ENCODE measurements at places on chromosomes 7 and 10.

DNA sequence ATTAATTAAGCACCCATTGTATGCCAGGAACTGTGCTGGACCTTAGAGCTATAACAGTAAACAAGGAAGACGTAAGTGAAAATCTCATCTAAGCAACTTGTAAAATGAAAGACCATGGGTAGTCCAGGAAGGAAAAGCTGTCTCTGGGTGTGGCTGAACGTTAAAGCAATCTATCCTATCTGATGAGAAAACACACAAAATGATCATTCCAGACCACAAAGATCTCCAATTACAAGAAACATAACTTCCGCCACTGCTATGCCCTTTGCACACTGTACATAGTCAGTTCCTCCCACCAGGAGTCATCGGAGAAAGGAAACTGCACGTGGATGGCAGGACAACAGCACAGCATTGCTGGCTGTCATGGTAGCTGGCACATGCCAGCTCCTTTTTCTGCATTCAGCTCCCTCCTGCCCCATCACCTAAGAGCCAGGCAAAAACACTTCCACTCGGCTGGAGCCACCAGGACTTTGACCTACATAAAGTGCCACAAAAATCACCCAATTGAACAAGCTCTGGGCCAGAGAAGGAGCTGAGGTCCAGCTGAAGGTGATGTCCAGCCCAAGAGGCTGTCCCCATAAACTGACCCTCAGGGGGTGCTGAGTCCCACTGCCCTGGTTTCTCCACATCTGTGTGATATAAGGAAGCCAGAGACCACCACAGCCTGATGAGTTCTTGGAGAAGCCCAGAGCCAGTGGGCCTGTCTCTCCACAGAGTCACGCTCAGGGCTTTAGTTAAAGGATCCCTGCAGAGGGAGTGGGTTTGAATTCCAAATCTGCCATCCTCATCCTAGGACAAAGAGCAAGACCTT is 56.4 kb downstream of the STEAP1B start:
- no peak for DNase-seq

DNA sequence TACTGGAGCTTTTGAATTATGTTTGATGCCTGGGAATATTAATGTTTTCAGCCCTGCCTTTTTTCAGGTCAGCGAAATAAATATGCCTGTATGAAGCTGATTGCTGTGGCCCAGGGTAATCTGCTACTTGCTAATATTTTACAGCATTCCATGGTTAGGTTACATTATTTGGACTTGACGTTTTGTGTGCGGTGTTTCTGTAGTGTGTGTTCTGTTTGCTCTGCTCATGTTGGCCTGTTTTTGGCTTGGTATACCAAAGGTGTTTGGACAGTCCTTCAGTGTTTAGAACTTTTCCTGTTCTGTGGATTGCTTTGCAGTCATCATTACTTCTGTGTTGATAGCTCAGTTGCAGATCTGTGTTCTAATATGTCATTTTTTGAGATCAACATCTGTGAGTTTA is 11.5 kb downstream of the ZRANB1 start:
- no peak for DNase-seq

- no peak for DNase-seq
Measured at GRCh38 chr7:17674166-17674942, 265.9 kb downstream of the SNX13 start.

DNA sequence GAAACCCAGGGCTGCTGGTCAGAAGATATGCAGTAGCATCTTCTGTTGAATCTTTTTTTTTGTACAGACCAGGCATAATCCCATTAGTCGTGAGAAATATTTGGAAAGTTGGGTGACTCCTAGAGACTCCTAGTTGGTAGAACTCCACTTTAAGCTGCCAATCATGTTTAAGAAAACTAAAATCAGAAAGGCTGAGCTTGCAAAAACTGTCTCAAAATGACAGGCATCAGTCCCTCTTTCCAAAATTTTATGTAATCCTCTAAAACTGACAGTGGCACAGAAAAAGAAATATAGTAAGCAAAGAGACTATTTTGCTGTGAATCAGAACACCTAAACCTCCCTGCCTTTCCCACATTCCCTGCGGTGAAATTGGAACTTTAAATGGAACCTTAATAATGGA is 568.5 kb downstream of the CCSER2 start:
- no peak for DNase-seq

- no peak for DNase-seq
Measured at GRCh38 chr10:120945801-120946302, 94.7 kb downstream of the WDR11 start.

DNA sequence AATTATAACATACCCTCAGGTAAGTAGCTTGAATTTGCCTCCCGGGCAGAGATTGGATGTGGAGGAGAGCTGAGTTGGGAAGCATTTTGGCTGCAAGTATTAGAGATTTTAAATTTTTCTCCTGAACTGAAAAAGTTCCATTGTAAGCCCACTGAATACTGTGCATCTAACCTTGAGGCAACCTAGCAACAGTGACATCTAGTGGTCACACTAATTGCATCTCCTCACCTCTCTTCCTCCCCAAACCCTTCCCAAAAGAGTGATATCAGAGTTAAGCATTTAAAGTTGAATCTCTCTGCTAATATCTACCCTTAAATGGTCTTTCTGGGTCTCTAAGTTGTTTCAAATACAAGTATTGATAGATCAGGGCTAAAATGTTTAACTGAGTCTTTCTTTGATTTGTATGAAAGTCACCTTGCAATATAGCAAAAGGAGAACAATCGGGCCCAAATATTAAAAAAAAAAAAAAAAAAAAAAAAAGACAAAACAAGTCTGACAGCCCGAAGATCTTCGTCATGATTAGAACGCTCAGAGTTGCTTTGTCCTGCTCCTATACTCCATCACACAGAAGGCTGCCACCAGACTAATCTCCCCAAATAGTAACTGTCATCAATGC is 40.4 kb upstream of the DLX5 start:
- DNase-seq = no peak

DNA sequence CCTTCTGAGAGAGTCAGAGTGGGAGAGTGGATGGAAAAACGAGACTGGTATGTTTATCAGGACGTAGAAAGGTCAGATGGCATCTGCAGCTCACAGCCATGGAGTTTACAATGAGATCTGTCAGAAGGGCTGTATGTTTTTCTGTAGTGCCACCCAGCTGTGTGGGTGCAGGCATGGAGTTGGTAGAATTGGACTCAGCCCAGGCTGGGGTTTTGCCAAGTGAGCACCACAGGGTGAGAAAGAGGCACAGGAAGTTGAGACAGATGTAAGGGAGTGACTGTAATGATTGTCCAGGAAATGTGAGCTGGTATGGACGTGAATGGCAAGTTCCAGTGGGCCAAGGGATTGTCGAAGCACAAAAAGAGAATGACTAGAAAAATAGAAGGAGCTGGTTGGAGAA is 9.1 kb upstream of the ZYX start:
- DNase-seq = no peak

DNA sequence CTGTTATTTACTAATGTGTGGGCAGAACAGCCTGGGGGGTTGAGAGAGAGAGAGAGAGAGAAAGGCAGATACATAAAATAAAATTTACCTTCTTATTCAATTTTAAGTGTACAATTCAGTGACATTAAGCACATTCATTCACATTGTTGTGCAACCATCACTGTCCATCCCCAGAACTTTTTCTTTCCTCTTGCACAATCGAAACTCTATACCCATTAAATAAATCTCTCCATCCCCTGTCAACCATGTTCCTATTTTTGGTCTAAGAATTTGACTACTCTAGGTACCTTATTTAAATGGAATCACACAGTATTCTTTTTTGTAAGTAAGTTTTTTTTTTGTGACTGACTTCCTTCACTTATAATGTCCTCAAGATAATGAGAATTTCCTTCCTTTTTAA is 181.6 kb downstream of the SND1 start:
- no peak for DNase-seq

DNA sequence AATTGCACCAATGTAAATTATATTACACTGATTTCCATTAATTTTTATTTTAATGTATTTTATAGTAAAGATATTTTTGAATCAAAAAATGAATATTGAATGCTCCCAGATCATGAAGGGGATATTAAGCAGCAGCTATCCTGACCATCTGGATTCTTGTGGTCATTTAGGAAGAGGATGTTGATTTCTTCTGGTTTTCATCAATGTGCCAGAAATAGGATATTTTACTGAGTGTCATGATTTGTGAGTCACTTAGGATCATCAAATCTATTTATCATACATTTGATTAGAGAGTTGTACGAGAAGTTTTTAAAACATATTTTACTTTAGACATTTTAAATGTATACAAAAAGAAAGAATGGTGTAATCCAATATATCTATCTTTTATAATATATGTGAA is 366.3 kb upstream of the CHRM2 start:
- no peak for DNase-seq

DNA sequence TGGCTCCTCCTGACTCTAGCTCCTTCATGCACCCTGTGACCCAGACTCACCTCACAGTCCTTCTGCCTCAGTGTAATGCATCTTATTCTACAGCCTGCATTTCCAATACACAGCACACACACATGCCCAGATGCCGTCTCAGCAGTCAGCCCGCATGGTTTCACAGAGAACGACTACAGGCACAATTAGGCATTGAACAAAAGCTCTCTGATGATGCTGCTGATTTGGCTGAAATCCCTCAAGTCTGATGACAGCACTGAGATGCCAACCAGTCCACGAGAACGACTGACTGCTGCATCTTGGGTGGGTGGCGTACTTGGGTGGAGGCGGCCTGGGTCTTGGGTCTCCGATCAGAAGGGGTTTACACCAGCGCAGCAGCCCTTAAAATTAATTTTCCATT is 200.4 kb downstream of the TAX1BP1 start:
- DNase-seq = no peak

GRCh38 chr7:17302575-17303142 is 4.2 kb downstream of the AHR start:
- DNase-seq = no peak

GRCh38 chr7:134593530-134594392 is 44.9 kb downstream of the AKR1B15 start:
- DNase-seq = no peak

- peak; percentile 38 for DNase-seq
Measured at GRCh38 chr7:17939606-17940301, 540 bp downstream of the SNX13 start.

DNA sequence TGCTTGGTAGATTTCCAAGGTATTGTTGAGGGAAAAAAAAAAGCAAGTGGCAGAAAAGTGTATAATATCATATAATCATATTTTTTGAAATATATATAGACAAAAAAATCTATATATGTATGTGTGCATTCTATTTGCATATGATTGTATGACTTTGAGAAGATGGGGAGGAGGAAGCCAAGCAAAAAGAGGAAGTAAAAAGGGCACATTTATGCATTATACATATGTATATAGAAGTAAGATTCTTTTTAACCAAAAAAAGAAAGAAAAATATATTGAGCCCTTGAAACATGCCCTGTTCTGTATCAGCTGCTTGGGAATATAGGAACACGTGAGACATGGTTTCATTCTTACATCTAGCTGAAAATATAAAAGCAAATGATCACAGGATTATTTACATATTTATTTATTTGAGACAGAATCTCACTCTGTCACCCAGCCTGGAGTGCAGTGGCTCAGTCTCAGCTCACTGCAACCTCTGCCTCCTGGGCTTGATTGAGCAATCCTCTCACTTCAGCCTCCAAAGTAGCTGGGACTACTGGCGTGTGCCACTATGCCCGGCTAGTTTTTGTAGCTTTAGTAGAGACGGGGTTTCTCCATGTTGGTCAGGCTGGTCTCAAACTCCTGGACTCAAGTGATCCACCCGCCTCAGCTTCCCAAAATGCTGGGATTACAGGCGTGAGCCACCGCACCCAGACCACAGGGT is 18.0 kb upstream of the SLF2 start:
- DNase-seq = no peak

GRCh38 chr7:135253851-135254771 is 20.5 kb downstream of the STRA8 start:
- DNase-seq = no peak

DNA sequence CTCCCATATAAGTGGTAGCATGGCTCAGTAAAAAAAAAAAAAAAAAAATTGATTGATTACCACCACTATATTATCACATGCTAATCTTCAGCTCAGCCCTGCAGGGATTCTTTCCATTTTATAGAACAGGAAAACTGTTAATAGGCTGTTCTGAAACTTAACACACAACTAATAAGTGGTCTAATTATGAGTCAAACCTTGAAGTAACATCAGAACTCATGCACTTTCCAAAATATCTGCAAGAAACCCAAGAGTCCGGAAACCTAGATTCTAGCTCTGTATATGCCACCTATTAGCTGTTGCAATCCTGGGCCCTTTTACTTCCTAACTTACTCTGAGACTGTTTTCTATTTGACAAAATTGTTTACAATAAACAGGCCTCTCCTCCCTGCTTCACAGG is 23.9 kb downstream of the SEM1 start:
- DNase-seq = no peak

DNA sequence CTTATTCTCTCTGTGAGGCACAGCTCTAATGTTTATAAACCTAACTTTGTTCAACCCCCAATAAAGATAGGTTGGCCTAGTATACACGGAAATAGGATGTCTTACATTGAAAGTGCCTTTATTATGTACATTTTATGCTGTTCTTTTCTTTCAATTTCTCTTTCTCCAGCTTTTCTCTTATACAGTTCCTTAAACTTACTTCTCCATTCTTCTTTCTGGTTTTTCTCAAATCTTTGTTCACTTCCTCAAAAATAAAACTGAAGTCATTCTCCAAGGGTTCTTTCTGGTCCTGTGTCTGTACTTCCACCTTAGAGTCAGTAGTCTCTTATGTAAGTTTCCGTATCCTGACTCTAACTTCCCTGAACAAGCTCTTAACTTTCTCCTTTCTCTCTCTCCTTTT is 29.2 kb upstream of the NAMPT start:
- DNase-seq = no peak

DNA sequence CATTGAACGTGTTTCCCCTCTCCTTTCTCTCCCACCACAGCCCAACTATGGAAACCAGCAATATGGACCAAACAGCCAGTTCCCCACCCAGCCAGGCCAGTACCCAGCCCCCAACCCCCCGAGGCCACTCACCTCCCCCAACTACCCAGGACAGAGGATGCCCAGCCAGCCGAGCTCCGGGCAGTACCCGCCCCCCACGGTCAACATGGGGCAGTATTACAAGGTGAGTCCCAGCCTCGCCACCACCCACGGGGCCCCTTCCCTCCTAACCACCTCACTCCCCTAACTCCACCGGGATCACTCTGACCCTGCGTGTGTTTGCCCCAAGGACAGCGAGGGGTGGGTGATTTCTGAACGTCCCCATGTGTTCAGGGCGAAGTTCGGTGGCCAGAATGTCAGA is 50.8 kb upstream of the PPIF start:
- DNase-seq = no peak

DNA sequence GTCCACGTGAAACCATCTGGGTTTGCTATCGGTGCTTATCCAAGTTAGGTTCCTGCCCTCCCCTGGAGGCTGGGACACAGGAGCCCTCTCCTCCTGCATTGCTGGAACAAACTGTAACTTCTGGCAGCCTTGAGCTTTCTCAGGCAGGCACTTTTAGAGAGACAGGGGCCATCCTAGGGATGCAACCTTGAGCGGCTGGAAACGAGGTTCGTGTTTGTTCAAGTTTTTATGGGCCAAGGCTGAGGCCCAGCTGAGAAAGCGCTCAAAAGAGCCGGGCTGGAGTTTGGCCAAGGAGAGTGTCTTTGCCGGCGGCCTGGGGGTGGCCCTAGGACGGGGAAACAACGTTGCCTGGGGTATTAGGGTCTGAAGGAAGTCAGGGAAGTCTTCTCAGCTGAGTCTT is 5.5 kb upstream of the MMD2 start:
- no peak for DNase-seq

GRCh38 chr7:23680414-23681405 is 711 bp downstream of the FAM221A start:
- DNase-seq = no peak

Data from activated naive CD4-positive, alpha-beta T cell (primary cell).